ENCODE measurements at places on chromosomes 7 and 10.

DNA sequence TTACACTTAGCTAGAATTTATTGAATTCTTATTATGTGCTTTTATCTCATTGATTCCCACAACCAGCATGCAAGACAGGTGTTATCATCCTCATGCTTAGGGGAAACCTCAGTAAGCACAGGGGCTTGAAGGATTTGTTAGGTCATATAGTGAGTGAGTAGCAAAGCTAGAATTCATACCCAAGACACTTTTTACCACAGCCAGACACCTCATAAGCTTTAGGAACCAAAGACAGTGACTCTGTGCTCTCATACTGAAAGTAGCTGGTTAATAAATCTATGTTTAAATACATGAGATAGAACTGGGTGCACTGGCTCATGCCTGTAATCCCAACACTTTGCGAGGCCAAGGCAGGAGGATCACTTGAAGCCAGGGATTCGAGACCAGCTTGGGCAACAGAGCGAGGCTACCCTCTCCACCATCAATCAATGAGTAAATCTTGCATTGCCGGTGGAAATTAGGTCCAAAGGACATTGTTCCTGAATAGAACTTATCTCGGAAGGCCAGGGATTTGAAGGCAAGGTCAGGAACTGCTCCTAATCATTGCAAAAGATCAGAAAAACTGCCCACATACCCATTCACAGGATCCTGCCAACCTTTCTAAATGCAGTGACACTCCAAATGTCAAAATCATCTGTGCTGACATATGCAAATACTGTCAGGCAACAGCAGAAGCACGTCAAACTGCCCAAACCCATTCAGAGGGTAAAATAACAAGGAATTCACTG lies 523.5 kb downstream of the PARD3 start:
- DNase-seq = no peak

- DNase-seq = no peak
Measured at GRCh38 chr10:114405011-114405350, 679 bp upstream of the AFAP1L2 start.

DNA sequence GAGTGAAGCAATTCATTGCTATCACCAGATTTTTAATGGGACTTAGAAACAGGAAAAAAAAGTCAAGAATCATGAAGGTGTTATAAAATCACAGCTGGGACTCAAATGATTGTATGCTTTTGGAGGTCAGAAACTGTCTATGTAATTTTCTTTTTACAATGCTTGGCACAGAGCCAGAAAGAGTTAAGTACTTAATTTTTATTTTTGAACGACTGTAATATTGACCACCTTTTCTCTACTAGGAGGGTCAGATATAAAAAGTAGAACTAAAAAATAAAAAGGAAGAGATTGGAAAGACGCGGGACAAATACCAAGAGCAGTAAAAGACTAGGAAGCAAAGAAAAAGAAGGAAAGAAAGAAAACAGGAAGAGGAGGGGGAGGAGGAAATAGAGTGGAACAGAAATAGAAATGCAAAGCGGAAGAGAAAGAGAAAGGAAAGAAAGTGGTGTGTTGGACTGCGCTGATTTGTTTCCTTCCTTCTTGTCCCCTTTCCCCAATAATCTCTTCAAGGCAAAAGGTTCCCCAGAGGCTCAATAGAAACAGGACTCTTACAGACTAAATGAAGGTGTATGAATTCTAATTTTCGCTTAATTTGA lies 23.2 kb upstream of the C1GALT1 start:
- DNase-seq = no peak

GRCh38 chr10:90856261-90856660 lies 1.6 kb downstream of the HTR7 start:
- no peak for DNase-seq

DNA sequence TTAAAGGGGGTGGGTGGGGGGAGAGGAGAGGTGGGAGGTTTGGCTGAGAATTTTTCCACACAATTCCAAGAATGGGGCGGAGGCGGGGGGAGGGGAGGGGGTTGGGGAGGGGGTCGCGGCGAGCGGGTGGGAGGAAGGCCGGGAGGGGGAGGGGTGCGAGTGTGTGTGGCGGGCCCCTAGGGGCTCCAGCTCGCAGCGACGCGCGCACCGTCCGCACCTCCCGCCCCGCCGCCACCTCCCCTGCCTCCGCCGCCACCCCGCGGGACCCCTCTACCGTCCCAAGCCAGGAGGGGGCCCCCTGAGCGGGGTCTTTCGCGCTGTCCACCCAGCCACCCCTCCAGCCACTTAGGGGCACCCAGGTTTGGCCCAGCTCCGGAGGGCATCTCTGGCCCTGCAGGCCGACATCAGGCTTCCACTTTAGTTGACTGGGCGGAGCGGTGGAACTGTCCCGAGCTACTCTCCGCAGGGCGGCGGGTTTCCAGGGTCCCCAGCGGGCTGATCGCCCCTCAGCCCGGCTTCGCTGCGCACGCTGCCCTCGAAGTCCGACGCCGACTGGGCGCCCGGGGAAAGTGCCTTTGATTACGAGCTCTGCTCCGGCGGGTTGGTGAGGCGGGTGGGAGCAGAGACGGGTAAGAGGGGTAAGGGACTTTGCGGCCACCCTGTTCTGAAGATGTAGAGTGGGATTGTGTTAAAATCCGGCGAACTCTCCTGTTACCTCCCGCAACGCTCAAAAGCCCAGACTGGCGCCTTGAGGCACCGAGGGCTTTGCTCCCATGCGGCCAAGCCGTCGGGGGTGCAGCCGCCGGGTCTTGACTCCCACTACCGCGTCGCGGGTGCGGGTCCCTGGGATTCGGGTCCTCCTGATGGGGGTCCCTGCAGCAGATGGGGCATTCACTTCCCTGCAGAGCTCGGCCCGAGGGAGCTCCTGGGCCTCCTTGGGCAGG lies 1.8 kb upstream of the VAX1 start:
- no peak for DNase-seq

- DNase-seq = no peak
Measured at GRCh38 chr10:122682522-122682921, 17.1 kb downstream of the C10orf120 start.

DNA sequence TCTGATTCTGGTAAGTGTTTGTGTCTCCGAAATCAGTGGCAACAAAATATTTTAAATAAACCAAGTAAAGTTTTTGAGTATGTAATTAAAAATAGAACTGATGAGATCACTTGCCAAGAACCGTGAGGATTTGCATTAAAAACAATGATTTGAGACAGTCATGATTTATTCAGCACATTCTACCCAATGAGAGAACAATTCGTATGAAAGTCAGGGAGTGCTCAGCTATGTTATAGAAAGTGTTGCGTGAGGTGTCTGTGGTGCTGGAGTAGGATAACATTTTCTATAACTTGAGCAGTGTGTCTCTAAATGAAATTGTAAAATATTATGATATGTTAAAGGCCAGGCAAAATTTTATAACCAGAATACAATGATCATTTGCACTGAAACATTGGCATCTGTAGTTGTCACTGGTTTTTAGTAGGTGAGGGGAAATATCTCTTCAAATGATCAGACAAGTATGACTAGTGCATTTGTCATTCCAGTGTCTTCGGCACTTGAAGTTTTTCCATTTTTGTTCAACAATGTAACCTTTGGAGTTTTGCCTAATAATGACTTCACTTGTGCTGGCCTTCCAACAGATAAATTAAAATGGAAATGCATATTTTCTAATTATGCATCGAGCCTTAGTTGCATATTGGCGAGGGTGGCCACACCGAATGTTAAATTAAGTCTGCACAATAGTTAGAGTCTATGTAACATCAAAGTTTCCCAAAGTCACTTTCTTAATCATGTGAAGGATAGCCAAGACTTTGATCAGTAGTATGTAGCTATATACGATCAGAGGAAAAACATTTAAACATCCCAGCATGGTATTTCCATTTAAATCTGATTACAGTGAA lies 335.9 kb downstream of the GFRA1 start:
- DNase-seq = no peak

DNA sequence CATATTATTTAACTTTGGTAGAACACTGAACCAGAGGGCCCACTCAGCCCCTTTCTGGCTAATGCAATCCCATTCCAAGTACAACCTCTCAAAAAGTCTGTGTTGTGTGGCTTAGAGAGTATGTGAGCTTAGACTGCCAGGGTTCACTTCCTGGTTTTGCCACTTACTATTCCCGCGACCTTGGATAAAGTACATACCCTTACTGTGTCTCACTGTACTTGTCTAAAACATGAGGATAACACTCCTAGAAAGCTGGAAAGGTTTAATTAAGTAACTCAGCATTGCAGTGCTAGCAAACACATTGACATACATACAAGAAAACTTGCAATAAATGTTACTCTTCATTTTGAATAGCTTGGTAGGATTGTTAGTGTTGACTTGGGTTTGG lies 215.8 kb downstream of the CHCHD3 start:
- DNase-seq = no peak

- DNase-seq = no peak
Measured at GRCh38 chr10:121108051-121108450, 256.9 kb downstream of the WDR11 start.

DNA sequence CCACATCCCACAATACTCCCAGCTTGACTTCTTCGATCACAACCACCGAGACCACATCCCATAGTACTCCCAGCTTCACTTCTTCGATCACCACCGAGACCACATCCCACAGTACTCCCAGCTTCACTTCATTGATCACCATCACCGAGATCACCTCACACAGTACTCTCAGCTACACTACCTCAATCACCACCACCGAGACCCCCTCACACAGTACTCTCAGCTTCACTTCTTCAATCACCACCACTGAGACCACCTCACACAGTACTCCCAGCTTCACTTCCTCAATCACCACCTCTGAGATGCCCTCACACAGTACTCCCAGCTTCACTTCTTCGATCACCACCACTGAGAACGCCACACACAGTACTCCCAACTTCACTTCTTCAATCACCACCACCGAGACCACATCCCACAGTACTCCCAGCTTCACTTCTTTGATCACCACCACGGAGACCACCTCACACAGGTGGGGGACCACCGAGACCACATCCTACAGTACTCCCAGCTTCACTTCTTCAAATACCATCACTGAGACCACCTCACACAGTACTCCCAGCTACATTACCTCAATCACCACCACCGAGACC lies 8.6 kb downstream of the MUC3A start:
- no peak for DNase-seq

Data from T-helper 1 cell (primary cell).